AG04450 (cell line): ENCODE measurements at places on chromosomes 7 and 10. TPM values are rescaled to one million over a fixed set of nuclear protein-coding genes. Genes with fewer than 3 reads are reported as not detected.

SLC35B4 gene
- 26.1 and 27.9 TPM in 2 replicates for polyA plus RNA-seq

SH2D4B gene
- polyA plus RNA-seq: not detected in 2 replicates

DNA sequence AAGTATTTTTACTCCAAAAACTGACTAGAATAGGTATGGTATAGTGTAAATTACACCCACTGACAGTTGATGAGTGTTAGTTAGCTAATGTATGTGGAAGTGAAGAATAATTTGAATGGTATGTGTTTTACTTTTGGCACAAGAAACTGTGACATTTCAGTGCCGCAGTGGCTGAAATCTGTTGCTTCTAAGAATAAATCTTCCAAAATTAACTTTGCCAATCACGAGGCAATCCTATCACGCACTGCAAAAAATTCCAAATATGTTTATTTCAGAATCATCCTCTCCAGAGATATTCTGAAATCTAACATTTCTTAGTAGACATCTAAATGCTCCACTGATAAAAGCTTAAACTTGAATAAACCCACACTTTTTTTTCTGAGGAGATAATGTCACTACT lies 61.2 kb downstream of the PCLO start:
- DNase-seq: no peak

GRCh38 chr10:23493711-23494110 lies 54.8 kb downstream of the OTUD1 start:
- no peak for DNase-seq

ASZ1 gene
- polyA plus RNA-seq: 0.05 TPM in 1 of 2 replicates, not detected in the other
